Cardiac fibroblast (primary cell): ENCODE measurements at places on chromosomes 7 and 10.
A peak's percentile ranks its signal among the peaks of the same experiment; 100 is the strongest.

DNA sequence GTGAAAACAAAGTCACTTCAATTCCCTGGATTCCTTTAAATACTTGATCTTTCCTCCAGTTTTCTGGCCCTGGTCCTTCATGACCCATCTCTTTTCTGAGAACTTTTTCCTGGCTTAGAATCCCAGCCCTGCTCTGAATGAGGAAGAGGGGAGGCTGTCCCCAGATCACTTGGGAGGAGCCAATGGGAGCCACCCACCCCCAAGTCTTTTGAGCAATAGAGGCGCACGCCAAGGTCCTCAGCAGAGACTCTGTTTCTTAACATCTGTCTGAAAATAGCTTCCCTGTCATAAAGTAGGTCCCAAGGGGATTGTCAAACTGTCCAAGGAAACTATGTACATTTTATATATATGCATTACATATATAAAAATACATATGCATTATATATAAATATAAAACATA lies 126.8 kb downstream of the ADRA2A start:
- no peak for DNase-seq

GRCh38 chr7:114047889-114048288 lies 129.1 kb upstream of the PPP1R3A start:
- peak; percentile 59 for DNase-seq

GRCh38 chr7:139482662-139483466 lies 609 bp downstream of the KLRG2 start:
- DNase-seq, result no peak

DNA sequence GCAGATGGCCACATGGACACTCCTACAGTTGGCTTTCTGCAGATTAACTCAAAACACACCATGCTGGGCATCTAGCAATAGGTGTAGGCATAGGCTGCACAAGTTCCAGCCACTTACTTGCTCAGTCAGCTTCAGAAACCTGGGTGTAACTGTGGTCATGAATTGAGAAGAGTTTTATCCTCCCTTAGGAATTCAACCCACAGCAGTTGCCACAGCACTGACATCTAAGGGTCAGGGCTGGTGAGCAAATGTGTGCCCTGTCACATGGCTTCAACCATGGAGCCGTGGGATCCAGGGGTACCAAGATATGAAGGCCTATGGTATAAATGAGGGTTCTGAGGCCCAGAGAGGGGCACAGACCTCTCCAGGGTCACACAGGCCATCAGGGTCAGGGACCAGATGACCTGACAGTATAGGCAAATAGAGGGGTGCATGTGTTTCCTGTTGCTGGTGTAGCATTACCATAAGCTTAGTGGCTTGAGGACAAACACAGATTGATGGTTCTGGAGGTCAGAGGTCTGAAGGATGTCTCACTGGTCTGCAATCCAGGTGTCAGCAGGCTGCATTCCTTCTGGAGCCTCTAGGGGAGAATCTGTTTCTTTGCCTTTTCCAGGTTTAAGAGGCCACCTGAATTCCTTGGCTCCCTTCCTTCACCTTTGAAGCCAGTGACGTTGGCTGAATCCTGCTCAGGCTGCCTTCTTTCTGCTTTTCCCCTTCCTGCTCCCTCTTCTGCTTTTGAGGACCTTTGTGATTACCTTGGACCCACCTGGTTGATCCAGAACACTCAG lies 24.1 kb downstream of the MINDY4 start:
- no peak for DNase-seq

DNA sequence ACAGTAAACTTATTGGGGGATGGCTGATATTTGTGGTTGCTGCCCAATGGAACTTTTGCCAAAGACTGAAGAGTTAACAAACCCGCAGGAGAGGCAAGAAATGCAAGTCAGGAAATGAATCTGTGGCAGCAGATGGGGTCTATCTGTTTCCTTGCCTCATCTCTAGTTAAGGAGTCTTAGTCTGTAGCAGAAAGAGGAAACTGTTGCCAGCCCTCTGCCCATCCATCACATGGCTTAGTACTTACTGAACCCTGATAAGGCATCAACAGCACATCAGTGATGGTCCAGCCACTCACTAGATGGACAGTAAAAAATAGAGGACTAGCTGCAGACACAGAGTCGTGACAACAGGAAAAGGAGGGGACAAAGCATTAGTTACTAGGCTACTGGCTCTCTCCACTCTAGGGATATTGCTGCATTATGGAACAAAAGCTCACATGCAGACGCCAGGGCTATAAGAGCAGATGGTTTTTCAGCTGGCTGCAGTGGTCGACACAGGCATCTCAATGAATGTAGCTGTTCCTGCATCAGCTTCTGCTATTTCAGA lies 614.7 kb downstream of the PARD3 start:
- peak; percentile 68 for DNase-seq

DNA sequence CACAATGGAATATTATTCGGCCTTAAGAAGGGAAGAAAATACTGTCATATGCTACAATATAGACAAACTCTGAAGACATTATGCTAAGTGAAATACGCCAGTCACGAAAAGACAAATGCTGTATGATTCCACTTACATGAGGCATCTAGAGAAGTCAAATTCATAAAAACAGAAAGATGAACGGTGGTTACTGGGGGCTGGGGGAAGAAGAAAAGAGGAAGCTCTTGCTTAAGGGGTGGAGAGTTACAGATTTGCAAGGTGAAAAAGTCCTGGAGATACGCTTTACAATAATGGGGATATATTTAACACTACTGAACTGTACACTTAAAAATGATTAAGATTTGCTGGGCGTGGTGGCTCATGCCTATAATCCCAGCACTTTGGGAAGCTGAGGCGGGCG lies 49.0 kb downstream of the PSMC2 start:
- no peak for DNase-seq
